ENCODE measurements at places on chromosomes 16 and 17.

- no peak for DNase-seq
Measured at GRCh38 chr16:83606486-83607030, 201.2 kb upstream of the HSBP1 start.

DNA sequence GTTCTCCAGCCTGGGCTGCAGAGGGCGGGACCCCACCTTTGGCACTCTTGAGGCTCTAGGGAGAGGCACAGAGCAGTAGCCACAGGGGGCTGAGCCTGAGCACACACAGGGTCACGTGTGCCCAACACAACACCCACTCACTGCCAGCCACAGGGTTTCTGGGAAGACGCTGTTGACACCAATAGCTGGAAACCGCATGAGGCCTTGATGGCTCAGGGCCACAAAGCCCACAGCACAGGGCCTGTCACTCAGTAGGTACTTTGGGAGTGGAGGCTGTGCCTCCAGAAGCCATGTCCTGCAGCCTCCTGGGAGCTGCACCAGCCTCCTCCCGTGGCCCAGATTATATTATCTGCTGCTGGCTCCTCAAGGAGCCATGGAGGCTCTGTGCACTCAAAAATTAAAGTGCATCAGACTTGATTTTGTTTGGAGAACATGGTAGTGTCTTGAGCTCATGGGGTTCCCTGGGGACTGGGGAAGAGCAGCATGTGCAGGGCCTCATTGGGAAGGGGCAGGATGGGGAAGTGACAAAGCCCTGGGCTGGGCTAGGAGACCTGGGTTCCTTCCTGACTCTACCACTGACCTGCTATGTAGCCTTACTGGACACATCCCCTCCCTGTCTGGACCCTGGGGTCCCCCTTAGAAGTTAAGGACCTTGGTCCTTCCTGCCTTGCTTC lies 12.5 kb upstream of the SREBF1 start:
- DNase-seq, result no peak

- DNase-seq, result no peak
Measured at GRCh38 chr16:16143931-16144330, 79.4 kb downstream of the ABCC6 start.

- DNase-seq, result no peak
Measured at GRCh38 chr16:12147681-12148080, 171.1 kb downstream of the SNX29 start.

DNA sequence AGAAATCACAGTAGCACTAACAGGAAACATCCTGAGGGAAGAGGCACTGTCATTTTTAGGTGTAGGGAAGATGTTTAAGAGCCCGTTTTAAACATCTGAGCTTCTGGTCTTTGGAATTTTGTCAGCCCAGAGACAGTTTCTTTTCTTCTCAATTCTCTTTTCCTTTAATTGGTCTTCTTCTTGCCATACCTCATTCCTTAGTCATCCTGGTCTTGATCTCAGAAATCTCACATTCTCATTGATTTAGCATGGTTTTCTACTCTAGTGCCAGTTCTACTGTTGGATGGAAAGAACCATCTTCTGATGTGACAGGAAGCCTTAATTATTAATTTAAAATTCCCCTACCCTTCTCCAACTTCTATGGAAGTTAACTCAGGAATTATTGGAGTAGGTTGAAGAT lies 25.4 kb downstream of the BMERB1 start:
- DNase-seq, result no peak

Data from right renal cortex interstitium (tissue), 3 donors.